ENCODE measurements at places on chromosomes 11 and 22.

DNA sequence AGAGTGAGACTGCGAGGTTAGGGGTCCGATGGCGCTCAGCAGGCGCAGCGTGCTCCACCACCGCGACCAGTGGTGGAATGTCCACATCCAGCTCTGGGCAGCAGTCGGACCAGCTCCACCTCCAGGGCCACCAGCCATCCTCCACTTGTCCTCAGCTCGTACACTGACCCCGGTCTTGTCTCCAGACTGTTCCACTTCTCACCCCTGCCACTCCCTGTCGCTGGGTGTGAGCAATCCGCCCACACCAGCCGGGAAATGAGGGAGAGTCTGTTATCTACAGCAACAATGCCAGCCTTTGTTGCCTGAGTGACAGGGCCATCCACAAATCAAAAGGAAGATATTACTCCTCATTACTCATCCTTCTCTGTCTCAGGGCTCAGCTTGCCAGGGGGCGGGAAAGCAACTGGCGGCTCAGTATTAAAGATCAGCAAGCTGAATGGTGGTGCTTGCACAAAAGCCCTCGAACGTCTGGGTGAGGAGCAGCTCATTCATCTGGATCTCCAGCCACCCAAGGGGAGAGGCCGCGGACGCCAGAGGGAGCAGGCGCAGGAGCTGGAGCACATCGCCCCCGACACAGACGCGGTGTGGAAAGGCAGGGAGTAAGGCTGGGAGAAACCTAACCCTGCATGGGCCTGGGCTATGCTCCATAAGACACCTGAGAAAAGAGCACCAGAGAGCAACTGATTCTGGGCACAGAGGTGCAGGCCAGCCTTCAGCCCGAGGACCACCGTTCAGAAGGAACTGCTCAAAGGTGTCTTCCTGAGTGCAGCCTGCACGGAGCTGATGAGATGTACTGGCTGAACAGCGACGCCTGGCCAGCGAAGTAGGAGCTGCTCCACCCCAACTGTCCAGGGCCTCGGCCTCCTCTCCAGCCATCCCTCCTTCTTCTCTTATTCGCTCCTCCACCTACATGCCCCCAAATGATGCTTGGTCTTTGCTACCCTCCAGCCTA lies 21.9 kb downstream of the IGSF9B start:
- DNase-seq, result no peak

- DNase-seq, result no peak
Measured at GRCh38 chr11:34413263-34413662, 25.5 kb upstream of the CAT start.

DNA sequence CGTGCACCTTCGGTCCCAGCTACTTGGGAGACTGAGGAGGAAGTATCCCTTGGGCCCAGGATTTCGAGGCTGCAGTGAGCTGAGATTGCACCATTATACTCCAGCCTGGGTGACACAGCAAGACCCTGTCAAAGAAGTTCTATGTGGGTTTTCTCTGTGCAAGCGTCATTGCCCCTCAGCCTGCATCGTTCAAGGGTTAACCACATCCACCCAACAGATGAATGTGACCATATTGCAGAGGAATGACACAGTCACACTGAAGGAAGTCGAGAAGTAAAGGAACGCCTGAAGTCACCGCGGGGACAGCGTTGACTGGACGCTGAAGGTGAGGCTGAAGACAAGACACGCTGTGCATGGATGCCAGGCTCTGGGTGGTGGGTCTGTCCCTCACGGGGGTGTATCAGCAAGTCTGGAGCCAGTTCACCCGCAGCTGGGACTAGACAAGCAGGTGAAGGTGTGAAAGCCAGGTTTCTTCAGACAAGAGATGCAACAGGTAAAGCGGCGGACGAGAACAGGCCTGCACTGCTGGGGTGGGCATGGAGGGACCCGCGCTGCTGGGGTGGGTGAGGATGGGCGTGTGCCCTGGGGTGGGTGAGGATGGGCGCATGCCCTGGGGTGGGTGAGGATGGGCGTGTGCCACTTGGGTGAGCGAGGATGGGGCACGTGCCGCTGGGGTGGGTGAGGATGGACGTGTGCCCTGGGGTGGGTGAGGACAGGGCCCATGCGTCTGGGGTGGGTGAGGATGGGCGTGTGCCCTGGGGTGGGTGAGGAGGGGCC lies 36.5 kb upstream of the TOLLIP start:
- DNase-seq, result no peak

GRCh38 chr22:24950272-24950902 lies 2.1 kb upstream of the KIAA1671 start:
- no peak for DNase-seq

DNA sequence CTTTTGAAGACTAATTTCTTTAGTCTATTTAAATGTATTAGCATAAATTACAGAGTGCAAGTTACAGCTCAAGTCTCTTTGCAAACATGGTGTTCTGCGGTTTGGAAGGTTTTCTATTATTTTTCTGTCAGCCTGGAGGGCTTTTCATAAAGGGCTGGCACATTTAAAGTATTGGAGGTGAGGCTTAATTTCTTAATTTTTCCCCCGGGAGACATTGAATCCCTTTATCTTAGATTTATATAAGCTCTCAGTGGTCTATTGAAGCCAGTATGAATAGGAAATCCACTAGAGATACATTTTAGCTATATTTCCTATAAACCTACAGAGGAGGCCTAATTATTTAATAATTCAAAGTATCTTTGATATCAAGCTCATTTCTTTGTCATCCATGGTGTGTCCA lies 102.7 kb upstream of the CLPB start:
- no peak for DNase-seq

- DNase-seq, result no peak
Measured at GRCh38 chr11:46659908-46660307, 40.5 kb downstream of the ARHGAP1 start.

DNA sequence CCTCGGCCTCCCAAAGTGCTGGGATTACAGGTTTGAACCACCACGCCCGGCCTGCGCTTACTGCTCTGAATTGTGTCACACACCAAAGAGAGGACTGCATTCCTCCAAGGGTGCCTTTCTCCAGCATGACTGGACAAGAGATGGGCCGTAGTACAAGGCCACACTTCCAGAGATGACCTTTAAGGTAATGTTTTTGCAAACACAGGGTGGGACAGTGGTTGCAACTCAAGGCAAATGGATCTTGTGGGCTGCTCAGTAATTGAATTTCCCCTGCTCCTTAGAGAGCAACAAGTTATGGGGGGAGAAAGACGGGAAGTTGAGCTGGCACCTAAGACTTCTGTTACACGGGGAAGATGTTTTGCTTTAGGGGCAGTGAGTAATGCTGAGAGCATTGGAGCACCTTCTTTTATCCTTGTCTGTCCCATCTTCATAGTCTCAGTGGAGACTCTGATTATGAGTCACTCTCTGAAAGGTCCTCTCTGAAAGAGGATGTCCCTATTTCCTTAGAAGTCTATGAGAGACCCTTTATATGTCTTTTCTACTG lies 66.3 kb downstream of the C11orf91 start:
- no peak for DNase-seq

- DNase-seq, result no peak
Measured at GRCh38 chr11:9073466-9074225, 17.8 kb downstream of the SCUBE2 start.

- DNase-seq, result no peak
Measured at GRCh38 chr11:106286881-106287504, 209.5 kb downstream of the AASDHPPT start.

DNA sequence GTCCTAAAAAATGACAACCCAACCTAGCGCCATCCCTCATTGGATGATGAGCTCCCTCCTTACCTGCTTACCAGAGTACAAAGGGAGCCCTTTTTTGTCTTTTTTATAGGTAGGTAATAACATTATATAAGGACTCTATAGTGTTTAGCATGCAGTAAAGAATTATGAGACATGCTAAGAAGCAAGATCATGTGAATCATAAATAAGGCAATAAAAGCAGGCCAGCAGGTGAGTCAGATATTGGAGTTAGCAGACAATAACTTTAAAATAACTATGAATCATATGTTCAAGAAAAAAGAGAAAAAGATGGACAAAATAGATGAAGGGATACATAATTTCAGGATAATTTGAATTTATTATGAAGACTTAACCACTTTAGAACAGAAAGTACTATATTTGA lies 81.5 kb downstream of the GRK3 start:
- no peak for DNase-seq

DNA sequence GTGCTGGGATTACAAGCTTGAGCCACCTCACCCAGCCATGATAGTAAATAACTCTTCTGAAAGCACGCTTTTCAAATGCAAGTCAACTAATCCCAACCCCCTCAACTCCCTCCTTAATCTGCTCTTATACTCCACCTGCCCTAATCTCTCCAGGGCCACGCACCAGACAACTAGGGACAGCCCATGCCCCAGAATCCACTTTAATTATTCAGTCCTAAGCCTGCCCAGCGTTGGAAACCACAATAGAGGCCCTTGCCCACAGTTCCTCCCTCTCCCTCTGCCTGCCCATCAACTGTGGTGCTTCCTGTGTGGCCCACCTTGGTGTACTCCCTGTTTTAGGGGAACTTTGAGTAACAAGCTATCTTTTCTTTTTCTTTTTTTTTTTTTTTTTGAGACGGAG lies 2.7 kb upstream of the VPREB3 start:
- DNase-seq, result no peak

DNA sequence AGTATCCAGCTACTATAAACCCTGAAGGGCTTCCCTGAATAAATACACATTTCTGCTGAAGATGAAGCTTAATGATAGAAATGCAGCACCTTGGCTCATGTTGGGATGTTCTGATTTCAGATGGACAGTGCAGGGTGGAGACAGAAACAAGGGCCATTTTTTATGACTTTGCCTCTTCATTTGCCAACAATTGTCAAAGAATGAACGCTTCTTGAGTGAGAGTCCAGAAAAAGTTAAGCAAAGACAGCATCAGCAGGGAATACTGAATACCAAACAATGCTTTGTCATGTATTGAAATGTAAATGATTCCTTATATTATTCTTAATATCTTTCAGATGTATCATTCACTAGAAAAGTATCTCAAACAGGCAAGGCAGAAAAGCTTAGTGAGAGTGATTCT lies 84.9 kb downstream of the TRPC6 start:
- no peak for DNase-seq
